ENCODE measurements at places on chromosomes 7 and 10.

- no peak for DNase-seq
Observed at GRCh38 chr7:117372073-117372472, 49.2 kb upstream of the WNT2 start.

GRCh38 chr10:19659920-19660655 lies 156.1 kb upstream of the PLXDC2 start:
- no peak for DNase-seq

DNA sequence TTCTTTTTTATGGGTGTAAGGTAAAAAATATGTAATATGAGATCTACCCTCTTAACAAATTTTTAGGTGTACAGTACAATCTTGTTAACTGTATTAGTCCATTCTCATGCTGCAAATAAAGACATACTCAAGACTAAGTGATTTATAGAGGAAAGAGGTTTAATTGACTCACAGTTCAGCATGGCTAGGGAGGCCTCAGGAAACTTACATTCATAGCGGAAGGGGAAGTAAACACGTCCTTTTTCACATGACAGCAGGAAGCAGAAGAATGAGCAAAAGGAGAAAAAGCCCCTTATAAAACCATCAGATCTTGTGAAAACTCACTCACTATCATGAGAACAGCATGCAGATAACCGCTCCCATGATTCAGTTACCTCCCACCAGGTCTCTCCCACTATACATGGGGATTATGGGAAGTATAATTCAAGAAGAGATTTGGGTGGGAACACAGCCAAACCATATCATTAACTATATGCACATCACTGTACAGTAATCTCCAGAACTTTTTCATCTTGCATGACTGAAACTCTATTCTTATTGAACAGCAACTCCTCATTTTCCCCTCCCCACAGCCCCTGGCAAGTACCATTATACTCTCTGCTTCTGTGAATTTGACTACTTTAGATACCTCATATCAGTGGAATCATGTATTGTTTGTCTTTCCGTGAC lies 127.4 kb downstream of the WNT2 start:
- DNase-seq = no peak

DNA sequence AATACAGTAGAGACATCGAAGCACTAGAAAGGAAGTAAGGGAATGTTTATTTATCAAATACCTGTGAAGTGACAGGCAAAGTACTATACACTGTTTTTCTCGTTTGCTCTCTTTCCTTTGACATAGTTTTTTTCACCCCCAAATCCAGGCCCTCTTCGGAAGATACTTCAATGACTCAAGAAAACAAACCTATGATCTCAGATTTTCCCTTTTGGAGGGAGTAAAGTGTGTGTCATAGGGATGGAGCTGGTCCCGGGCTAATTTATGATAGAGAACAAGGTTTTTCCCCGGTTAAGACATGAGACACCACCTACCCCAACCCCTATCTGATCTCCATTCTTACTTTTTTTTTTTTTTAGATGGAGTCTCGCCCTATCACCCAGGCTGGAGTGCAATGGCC lies 61.7 kb downstream of the MAP3K8 start:
- DNase-seq = no peak

- no peak for DNase-seq
Observed at GRCh38 chr10:30095631-30096422, 36.4 kb upstream of the JCAD start.

DNA sequence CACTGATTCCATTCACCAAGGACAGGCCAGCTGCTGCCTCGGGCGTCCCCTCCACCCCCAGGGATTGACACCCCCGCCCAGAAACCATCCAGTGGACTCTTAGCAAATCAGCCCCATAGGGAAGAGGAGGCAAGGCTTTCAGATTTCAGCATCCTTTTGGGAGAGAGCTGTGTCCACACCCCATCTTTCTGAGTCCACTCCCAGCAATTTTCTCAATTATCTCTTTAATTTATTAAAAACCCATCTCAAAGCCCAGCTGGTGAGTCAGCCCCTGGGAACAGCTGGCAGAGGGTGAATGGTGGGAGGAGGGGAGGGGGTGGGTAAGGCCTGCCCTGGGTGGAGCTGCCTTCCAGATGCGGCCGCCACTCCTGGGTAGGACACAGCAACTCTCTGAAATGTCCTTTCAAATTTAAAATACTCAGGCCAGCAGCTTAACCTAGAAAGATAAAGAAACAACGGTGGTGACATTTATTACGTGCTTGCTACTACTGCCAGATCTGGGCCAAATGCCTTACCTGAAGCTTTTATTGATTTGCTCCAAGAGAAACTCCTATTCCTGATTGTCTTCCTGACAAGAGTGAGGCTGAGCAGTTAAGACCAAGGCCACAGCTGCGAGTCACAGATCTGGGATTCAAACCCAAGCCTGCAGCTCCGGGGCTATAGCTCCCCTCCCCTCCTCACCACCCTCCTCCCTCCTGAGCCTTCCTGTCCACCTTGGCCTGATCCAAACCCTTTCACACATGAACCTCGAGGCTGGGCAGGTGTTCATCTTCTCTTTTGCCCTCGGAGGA lies 120.4 kb downstream of the RGS10 start:
- DNase-seq = peak; percentile 85

DNA sequence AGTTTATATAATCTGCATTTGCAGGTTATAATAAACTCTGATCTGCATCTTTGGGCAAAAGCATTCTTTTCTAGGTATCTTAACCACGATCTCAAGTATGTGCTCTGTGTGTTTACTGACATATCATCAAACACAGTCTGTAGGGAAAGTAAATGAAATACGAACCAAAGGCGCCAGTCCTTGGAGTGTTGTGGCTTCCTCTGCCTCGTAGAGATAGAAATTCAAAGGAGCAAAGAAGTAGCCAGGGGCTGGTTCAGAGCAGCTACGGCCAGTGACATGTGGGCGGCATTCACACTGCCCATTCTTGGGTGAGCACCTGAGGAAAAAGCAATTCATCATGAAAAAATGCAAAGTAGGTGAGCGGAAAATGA lies 38.7 kb downstream of the LAMB4 start:
- no peak for DNase-seq

- no peak for DNase-seq
Observed at GRCh38 chr10:119105155-119105554, 1.2 kb downstream of the DENND10 start.

- peak; percentile 84 for DNase-seq
Observed at GRCh38 chr10:121942749-121943416, 15.1 kb upstream of the ATE1 start.

- peak; percentile 64 for DNase-seq
Observed at GRCh38 chr10:3782451-3783315, 2.3 kb downstream of the KLF6 start.

- no peak for DNase-seq
Observed at GRCh38 chr10:68353537-68353936, 20.8 kb upstream of the PBLD start.

DNA sequence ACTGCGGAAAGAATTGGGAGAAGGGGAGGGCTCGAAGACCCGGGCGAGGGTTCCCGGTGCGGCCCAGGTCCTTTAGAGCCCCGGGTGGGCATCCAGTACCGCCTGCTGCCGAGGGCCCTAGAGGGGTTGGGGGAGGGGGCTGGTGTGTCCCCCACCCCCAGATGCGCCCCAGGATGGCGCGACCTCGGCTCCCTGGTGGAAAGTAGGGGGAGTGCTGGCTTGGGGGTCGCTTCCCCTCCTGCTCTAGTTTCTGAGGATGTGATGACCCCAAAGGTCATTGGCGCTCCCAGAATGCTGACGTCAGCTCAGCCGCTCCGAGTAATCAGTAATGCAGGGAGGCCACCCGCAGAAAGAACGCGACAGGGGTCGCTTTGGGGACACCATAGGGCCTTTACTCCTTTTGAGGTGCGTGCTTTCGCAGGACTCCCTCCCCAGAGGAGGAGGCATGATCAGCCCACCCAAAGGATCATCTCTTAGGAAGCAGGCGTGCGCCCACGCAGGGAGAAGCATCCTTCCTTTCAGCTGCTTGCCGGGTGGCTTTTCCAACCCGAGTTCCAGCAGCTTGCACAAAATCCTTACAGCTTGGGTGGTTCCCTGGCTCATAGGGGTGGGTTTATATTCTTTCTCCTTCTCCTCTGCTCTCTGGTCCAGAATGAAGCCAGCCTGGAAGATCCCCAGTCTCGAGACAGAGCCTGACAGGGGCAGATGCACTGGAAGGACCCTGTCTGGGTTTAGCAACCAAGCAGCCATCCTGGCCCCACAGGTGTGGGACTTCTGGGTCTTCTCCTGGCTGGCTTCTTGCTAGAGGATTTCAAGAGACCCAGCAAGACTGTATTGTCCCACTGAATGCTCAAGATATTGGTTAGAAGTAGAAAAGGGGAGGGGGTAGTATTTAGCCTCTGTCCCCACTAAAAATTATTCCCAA lies 1.3 kb upstream of the PRKAG2 start:
- DNase-seq = no peak

DNA sequence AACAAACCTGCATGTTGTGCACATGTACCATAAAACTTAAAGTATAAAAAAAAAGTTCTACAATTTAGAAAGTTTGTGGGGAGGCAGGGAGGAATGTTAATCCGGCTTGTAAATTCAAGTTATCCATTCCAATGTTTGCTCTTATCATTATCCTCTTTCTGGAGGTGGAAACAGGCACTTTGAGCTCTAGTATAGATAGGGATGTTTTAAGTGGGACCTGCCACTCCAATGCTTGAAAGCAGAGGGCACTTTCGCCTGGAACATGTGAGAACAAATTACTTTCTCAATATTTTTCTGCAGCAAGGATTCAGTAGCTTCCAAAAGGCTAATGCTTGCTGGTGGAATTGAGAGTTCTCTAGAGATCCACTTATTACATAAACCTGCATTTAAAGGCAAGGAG lies 45.6 kb downstream of the FEZF1 start:
- no peak for DNase-seq

DNA sequence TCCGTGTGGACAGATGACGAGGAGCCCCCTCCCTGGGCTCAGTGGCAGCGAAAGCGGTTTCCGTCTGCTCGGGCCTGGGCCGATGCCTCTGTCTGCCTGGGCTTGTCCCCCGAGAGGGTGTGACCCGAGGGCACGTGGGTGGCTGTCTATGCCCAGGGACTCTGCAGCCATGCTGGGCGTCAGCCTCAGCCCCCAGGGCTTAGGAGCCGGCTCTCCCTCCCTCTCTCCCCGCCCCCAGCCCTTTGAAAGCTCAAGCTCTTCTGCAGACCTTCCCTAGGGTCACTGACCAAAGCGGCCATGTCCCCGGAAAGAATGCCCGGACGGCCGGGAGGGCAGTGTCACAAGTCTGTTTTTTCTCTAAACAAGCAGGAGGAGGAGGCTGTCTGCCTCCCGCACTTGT lies 7.1 kb downstream of the MICALL2 start:
- DNase-seq = no peak

GRCh38 chr10:34814223-34814912 lies 728 bp downstream of the PARD3 start:
- peak; percentile 35 for DNase-seq

DNA sequence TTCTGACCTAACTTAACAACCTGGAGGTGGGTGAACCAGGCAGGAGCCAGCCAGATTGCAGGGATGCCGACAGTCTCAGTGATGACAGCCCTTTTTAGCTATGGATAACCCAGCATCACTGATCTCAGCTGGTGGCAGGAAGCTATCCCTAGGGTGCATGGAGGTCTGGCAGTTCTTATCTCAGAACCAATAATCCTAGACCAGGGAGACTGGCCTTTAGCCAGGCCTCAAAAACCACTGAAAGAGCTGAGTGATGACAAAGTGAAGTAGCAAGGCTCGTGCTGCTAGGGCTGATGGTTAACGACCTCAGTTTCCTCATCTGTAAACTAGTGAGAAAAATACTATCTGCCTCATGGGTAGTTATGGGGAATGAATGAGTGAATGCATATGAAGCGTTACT lies 112.5 kb downstream of the RALA start:
- DNase-seq = no peak

- DNase-seq = no peak
Observed at GRCh38 chr7:108456845-108457540, 757 bp upstream of the NRCAM start.

- no peak for DNase-seq
Observed at GRCh38 chr7:2912684-2913439, 68.8 kb upstream of the GNA12 start.

- no peak for DNase-seq
Observed at GRCh38 chr7:105680505-105681187, 99.4 kb upstream of the EFCAB10 start.

GRCh38 chr7:41046221-41046761 lies 656.6 kb downstream of the INHBA start:
- DNase-seq = no peak

DNA sequence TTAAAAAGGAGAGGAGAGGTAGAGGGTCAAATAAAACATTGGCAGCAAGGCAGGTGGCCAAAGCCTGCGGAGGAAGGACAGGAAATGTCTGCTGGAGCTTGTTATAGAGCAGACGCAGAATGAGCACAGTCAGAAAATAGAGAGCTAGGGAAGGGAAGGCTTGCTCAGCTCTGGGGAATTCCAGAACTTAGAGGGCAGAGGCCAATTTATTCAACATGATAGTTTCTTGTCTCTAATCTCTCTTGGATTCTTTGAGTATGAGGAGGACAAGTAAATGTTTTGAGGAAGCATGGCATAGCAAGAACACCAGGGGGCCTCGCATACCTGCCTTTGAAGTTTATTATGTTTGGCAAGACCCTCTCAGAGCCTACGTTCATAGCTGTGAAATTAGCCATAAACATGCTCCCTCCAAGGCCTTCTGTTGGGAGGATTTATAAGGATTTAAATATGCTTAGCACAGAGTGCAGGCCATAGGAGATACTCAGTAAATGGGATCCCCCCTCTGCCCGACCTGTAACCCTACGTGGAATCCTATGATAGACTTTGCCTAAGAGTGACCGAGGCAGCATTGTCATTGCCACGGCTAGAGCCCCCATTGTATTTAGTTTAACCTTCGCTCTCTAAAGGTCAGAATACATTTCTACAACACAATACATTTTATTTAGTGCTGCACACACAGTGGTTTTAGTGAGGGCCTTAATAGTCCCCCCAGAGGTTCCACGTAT lies 293.9 kb downstream of the CCDC3 start:
- peak; percentile 54 for DNase-seq

DNA sequence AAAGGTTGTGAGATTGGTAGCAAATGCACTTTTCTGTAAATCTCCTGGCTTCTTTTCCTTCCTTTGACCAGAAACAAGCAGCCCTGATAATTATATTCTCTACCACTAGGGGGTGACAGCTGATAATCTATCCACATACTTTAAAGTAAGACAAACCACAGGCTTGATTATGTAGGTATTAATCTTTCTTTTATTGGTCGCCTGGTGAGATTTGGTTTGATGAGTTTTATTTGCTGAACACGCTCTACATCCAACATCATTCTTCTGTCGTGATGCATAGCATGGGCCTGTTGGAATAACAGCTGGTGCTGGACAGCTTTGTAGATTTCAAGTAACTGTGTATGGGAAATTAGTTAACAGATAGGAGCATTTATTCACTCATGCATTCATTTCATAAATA lies 63.5 kb downstream of the ZNF365 start:
- peak; percentile 67 for DNase-seq

DNA sequence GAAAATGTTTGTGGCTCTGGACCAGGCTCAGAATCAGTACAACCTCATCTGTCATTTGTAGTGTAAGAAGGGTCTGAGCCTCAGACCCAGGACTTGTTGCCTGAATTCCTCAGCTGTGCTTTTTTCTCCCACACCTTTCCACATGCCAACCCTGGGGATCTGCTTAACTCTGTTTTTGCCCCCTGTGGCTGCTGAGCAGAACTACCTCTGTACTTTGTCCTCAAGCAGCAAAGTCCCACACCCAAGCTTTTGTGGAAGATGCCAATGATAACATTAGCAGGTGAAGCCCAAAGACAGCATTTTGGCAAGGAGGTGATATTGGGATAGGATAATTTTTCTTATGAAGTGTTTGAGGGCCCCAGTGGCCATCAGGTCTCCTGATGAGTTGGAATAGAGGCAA lies 5.8 kb upstream of the CYP2C18 start:
- no peak for DNase-seq

Measured in AG08395 (cell line).